ENCODE measurements at places on chromosomes 5 and 9.

DNA sequence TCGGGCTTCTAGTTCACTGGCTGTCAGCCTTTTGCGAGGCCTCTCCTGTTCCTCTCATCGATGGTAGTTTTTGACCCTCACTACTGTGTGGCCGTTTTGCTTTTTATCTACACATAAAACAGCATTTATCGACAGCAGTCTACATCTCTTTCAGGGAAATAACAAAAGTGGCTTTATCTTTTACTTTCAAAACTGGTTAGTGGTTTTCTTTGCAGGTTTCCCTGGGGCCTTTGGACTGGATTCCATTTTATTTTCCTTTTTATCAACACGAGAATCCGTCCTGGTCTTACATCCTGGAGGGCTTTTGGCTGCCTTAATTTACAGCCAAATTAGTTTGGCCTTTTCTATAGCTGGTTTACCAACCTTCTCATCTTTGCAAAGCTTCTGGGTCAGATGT lies 793 bp upstream of the PKD2L2 start:
- no peak for DNase-seq

- no peak for DNase-seq
These were observed 3.2 kb upstream of the CCDC171 start for GRCh38 chr9:15549611-15550010.

GRCh38 chr9:88741335-88741734 lies 206.4 kb downstream of the NXNL2 start:
- no peak for DNase-seq

- no peak for DNase-seq
These were observed 3.7 kb downstream of the PITX1 start for GRCh38 chr5:135030123-135030955.

DNA sequence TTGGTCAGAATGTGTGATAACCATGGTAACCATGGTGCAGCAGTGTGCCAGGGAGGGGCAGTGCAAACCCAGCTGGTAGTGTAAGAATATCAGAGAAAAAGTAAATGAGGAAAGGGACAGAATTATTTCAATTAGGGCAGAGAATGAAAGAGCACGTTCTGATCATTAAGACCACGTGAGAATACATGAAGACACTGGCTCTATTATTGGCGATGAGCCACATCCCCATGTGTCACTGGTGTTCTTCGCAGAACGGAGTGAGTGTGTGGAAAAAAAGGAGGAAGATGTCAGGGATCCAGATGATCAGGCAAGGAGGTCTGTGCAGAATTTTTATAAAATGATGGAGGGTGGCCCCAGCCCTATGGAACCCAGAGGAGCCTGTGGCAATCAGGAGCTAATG lies 315.5 kb downstream of the SEMA5A start:
- DNase-seq, result no peak

DNA sequence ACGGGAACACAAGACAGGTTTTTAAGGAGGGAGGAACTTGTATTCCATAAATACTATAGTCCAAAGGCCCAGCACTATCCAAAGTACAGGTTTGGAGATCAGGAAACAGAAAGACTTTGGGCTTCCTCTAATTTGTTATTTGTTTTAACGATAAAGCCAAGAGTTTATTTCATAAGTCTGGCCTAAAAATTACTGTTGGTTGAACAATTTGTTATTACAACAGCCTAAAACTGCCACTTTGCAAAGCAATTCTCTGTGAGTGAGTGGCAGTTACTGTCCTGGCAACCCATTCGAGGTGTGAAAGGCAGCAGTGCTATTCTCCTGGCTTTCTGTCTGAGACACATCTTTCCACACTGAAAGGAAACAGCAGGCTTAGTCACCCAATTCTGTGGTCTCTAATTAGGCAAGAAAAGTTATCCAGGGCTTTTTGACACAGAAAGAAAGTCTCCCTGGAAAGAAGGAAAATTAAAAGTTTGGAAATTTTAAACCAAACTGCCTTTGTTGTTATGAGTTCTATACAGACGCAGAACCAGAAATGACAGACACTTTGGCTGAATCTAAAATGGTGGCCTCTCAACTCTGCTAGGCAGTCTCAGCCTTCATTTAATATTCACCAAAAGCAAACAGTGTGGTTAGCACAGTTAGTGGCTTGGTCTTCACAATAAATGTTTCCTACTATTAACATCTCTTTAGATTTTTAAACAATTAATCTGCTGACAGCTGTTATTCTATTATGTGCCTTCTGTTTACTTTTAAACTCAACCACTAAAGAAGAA lies 33.9 kb downstream of the PSMB7 start:
- DNase-seq, result peak; percentile 38

DNA sequence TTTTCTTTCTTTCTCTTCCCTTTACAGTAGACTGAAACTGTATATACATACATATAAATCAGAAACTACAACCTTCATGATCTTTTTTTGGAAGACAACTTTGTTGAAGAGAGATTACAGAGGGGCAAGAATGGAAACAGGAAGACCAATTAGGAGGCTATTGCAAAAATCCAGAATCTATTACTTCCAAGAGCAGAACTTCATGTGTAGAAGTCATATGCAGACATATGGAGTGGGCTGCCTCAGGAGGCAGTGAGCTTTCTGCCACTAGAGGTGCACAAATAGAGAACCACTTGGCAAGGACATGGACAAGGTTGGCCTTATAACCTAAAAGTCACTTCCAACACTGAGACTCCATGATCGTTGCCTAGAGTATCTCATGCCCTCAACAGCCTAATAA lies 157.8 kb upstream of the NR4A3 start:
- DNase-seq, result no peak

- DNase-seq, result no peak
These were observed 144.3 kb downstream of the ACTBL2 start for GRCh38 chr5:57338068-57338867.

DNA sequence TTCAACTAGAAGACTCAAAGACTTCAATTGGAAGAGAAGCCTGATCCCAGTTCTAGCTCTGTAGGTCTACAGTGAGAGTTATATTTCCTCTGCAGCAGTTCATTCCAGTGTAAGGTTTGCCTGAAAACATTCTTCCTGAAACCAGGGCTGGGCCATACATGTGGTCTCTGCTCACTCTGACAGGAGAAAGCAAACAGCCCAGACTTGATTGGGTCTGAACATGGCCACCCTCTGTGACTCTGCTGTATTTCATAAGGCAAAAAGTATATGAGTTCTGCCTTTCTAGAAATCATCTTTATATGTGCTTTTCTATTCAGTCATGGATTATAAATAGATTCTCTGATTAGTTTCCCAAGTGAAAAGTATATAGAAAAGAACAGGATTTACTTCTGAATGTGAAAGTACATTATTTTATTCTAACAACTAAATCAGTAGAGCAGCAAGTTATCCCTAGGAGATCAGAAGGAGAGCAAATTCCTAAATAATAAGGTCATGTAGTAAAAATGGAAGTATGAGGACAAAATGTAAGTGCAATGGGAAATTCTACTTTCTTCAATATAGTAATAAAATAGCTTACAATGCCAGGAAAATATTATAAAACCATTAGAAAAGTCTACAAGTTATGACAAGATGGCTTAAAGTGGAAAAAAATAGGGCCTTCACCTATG lies 144.3 kb downstream of the EFNA5 start:
- no peak for DNase-seq

GRCh38 chr5:62115014-62115413 lies 191.0 kb upstream of the KIF2A start:
- peak; percentile 29 for DNase-seq

GRCh38 chr5:181051841-181052671 lies 12.0 kb downstream of the BTNL9 start:
- DNase-seq, result no peak

GRCh38 chr5:5335700-5336264 lies 86.7 kb upstream of the ICE1 start:
- DNase-seq, result peak; percentile 64

GRCh38 chr9:121372239-121373010 lies 2.4 kb upstream of the STOM start:
- no peak for DNase-seq

GRCh38 chr9:127132921-127133647 lies 10.6 kb upstream of the ANGPTL2 start:
- peak; percentile 34 for DNase-seq

GRCh38 chr5:79686799-79687198 lies 2.8 kb upstream of the CMYA5 start:
- no peak for DNase-seq

DNA sequence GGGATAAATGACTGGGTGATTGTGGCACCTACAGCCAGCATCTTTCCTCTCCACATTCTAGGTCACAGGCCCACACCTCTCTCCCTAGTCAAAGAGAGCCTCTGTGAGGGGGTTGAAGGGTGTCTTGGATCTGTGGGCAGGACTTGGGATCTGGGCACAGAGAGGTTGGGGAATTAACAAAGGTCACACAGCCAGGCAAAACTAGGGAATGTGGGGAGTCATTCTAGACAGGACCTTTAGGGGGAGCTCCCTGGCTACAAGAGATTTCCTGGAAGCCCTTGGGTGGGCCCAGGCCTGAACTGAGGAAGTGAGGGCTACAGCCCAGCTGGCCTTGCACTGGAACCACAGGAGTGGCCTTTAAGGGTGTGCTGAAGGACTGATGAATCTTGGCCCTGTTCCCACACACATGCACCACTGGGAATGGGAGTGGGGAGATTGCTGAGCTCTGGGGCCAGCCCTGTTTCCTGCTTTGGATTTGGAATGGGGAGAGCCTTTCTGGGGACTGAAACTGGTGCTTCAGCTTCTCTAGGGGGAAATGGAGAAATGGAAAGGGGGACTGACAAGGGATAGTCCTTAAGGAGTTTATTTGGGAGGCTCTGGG lies 12.4 kb upstream of the CXXC5 start:
- peak; percentile 76 for DNase-seq

GRCh38 chr9:77495834-77496671 lies 152.1 kb downstream of the GNA14 start:
- DNase-seq, result peak; percentile 15

DNA sequence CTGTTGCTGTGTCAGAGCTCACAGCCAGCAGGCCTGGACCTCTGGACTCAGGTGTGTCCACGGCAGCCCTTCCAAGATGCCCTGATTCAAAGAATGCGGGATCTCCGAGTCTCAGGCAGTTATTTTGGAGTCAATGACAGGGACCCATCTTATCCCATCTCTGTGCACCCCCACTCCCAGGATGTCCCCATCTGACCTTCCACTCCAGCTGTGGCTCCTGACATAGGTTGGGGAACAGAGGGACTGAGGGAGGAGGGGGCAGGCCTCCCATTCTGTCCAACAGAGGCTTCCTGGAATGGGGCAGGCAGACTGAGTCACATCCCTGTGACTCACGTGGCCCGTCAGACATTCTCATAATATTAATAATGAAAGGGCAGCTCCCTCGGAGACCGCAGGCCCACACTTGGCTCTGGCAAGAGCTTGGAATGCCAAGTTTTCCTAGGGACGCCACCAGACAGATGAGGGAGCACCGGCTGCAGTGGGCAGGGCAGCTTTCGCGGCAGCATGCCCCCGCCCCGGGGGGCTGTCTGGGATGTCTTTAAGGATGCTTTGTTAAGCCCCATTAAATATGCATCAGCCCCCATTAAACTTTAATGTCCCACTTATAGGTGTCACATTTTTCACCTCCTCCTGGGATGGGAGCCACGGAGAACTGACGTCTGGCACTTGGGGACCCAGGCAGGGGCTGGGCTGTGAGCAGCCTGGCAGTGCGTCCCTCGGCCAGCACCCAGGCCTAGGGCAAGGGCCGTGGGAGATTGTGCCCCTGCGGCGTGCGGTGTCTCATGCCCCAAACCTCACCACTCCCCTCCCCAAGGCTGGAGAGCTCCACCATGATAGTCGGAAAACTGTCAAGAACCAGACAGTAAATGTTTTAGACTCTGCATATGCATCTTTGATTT lies 23.6 kb upstream of the FIBCD1 start:
- DNase-seq, result peak; percentile 89

GRCh38 chr9:97441729-97442128 lies 29.8 kb downstream of the TDRD7 start:
- no peak for DNase-seq

- no peak for DNase-seq
These were observed 29.6 kb downstream of the DNM1 start for GRCh38 chr9:128232528-128233428.

GRCh38 chr9:82993856-82994605 lies 68.9 kb downstream of the RASEF start:
- no peak for DNase-seq

GRCh38 chr5:178273665-178274541 lies 41.3 kb upstream of the PHYKPL start:
- no peak for DNase-seq

All from fibroblast of skin of left quadriceps (primary cell).